ENCODE measurements at places on chromosomes 3 and 15.

- no peak for DNase-seq
Measured at GRCh38 chr15:69522361-69522760, 69.7 kb downstream of the RPLP1 start.

DNA sequence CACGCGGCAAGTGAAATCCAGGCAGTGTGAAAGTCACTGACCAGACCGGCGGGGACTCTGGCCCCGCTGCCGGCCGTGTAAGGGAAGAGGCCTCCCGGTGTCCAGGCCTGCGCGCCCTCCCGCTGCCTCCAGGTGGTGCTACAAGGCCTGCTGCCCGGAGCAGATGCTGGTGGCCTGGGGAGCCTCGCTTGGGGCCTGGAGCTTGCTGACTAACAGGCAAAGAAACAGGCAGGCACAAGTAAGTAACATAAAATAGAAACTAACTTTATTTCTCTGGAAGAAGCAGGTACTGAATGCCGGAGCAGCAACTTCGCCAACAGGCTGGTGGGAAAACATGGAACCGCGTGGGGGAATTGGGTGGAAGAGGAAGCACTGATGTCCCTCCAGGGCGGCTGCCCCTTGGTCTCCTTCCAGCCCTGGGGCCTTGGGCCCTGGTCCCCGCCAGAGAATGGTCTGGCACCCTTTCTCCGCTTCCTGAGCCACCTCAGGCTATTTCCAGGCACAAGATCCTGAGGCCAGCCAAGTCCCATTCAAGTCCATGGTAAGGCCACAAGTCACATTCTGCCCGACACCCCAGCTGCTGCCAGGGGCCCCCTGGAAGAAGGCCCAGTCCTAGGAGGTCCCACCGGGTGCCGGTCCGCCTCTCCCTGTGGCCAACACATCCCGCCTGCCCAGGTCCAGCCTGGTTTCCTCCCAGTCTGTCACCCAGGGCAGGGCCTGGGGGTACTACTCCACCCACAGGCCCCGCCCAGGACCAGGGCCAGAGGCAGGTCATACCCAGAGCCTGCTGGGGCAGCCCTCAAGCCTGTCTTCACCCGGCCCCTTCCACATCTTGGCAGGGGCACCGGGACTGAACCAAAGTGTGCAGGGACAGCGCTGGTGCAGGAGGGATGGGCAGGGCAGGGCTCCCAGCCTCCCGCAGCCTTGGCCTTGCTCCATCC, 45.0 kb downstream of the TNK2 start:
- peak; percentile 73 for DNase-seq

GRCh38 chr3:86147119-86147518, 843.8 kb downstream of the VGLL3 start:
- peak; percentile 2 for DNase-seq

DNA sequence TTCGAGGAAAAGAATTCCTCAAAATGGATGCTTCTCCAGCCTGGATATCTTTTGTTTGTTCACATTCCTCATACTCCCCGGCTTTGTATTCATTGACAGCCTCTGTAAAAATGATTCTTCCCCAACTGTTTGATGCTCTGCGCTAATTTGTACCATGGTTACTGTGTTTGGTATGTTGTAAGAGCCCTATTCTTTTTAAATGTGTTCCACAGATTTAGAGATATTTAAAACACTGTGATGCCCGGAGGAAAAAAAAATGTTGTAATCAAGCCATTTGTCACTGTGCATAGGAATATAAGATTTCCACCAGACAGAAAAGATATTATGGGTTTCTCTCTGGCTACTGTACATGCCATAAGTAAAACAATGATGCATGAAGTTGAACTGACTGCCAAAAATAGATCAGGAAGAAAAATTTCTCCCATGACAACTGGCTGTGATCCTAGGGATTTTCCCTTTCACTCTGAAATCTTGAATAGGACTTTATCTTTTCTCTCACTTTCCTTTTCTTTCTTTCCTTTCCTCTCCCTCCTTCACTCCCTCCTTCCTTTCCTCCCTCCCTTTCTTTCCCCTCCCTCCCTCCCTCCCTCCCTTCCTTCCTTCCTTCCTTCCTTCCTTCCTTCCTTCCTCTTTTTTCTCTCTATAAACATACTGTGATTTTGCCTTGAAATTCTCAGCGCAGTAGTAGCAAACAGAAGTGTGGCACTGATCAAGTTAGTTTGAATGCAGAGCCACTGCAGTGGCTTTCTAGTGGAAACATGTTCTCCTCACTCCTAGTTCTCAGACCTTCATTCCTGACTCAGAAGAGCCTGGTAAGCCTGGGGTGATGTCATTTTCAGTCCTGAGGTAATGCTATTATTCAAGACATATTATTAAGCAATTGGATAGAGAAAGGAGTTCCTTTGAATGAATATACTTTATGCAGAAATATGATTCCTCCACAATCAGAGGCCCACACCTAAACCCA, 254.9 kb upstream of the TBL1XR1 start:
- peak; percentile 43 for DNase-seq

DNA sequence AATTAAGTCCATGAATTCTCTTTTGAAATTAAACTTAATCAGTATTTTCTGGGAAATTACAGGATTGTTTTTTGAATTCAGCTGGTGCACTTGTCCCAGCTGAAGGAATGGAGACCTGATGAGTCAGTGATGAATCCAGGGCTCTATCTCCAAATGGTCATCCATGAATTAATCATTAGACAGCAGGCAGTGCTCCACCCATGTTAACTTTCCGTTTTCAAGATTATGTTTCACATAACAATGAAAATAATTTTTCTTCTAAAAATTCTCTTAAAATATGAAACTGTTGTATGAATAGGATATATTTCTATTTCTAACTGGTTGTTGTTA, 13.9 kb upstream of the PAQR9 start:
- DNase-seq: no peak

GRCh38 chr15:80578206-80578595, 116.9 kb upstream of the ABHD17C start:
- no peak for DNase-seq

GRCh38 chr15:36777926-36778325, 198.5 kb downstream of the CDIN1 start:
- DNase-seq: no peak

DNA sequence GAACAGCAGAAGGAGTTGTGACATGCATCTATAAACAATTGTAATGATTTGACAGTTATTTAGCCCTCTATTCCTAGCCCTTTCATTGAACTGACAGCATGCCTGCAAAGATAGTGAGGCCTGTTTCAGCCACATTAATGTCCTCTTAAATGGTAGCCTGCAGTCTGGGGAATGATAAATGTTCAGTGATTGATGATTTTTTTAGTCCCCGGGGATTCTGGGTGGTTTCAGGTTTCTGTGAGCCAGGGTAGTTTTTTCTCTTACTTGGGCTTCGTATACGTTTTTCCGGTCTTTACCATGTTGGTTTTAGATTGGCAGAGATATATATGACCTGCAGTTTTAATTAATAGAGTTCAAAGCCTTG, 172.0 kb downstream of the TCF12 start:
- DNase-seq: no peak

DNA sequence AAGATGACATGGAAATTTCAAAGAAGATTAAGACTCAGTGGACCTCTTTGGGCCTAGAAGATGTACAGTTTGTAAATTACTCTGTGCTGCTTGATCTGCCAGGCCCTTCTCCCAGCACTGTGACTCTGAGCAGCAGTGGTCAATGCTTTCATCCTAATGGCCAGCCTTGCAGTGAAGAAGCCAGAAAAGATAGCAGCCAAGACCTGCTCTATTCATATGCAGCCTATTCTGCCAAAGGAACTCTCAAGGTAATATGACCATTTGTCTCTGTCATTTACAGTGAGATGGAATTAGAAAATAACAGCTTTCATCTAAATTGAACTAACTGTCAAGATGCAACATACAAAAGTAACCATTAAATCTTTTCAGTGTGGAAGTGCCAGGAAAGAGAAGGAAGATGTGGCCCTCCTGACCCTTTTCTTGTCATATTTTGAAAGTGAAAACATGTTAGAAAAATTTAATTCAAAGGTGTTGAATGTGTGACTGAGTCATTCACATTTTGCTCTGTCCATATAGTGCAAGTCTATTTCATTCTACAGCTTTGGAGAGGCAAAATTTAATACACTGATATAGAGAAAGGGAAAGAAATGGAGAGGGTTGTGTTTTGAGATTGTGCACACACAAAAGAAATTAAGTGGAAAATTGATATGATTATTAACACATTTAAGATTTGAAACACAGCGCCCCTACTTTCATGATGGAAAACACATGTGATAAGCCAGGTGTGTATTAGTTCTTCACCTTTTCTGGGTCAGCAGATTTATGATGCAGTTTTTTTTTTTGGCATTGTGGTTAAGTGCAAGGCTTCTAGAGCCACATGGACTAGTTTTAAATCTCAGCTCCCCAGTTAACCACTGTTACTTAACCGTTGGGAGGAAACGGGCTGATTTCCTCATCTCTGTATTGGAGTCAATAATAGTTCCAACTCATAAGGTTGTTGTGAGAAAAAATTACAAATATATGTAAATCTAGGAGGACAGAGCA, 375.1 kb downstream of the NAALADL2 start:
- DNase-seq: no peak

GRCh38 chr15:100788418-100789105, 91.1 kb upstream of the ALDH1A3 start:
- no peak for DNase-seq

GRCh38 chr3:191210032-191210431, 11.0 kb downstream of the OSTN start:
- no peak for DNase-seq

DNA sequence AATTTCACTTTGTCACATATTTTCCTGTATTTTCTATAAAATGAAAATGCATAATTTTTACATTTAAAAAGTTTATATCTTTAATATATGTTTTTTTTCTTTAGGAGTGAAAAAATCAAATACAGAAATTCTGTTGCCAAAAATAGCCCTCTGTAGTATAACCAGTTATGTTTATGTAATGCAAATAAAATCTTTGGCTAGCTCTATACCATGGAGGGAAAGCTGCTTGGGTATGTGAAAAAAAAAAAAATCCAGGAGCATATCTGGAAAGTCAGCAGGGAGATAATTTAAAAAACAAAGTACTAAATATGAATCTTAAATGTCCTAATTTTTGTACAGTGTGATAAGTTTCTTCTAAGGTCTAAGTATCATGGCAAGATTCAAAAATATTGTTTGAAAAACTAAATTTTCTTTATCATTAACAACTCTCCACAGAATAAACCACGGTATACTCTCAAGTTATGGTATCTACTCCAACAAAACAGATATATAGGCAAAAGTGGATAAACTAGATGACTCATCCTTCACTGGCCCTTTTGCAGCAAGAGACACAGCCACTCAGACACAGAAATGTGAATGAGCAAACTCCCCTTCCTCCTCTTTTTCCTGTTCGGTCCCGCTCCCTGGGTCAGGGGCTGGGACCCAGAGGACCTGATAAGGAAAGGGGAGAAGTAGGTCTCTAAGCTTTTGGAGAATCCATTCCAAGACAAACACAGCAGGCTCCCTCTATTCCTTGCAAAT, 66.6 kb downstream of the PDZRN3 start:
- no peak for DNase-seq

DNA sequence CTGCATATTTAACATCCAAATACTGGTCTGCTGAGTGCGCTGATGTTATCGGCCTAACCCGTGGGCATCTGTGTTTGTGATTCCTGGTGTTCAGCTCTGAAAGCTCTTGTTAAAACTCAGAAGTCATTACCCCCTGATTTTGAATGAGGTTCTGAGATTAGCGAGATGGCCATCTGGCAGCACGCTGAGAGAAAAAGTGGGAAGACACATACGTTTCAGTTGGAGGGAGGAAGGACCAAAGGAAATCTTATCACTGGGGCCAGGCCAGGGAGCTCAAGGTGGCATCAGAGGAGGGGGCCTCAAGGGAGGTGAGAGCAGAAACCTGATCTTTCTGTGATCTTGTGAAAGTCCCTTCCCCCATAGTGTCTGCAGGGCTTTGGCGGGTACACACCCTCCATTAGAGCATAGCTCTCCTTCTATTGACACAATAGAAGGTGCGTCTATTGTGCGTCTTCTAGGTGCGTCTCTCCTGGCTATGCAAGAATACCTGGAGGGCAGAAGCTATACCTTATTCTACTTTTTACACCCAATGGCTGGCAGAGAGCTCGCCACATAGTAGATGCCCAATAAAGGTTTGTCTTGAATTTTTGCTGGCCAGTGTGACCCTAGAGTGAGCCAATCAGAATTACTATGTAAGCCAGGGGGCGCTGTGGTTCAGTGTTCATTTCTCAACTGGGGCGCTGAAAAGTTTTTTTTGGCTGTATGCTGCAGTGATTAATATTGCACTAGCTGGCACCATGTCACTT, 182.4 kb downstream of the SHQ1 start:
- peak; percentile 33 for DNase-seq

GRCh38 chr15:77104155-77104554, 33.2 kb upstream of the TSPAN3 start:
- DNase-seq: no peak

DNA sequence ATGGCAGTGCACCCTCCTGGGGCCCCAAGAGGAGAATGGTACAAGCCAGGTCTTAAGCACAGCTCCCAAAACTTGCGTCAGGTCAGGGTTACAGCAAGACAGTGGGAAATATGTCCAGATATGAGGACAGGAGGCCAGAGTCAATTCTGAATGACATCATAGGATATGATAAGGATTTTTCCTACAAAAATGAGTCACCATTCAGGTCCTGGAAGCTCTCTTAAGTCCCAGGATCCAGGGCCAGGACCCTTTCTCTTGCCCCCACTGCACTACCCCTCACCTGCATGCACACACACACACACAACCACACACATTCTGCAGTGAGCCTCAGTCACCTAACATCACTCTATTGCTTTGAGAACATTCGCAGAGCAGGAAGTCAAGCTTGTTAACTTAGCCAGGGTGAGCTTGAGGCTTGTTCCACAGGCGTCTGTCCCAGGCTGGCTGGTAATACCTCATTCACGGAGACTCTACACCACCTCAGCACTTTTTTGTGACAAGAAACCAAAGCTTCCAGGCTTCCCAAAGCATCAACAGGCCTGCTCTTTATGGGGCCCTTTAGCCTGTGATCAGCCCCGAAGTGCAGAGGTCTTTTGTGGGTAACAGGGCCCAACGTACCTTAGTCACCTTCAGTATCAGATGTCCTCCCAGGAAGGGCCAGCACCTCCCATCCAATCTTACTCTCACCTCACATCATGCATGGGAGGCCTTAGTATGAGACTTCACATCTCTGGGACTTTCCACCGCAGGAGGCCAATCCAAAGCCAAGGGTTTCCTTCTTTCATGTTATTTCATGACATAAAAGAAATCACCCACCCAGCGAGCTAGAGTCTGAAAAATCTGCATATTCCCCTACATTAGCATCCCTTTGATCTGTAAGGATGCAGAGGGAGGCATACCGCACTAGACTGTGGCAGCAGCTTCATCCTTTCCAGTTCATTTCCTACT, 74.0 kb upstream of the LIPC start:
- DNase-seq: no peak

- no peak for DNase-seq
Measured at GRCh38 chr3:31165399-31165860, 271.0 kb upstream of the GADL1 start.

Data from NB4 (cell line).